ENCODE measurements at places on chromosomes 2 and 18.

DNA sequence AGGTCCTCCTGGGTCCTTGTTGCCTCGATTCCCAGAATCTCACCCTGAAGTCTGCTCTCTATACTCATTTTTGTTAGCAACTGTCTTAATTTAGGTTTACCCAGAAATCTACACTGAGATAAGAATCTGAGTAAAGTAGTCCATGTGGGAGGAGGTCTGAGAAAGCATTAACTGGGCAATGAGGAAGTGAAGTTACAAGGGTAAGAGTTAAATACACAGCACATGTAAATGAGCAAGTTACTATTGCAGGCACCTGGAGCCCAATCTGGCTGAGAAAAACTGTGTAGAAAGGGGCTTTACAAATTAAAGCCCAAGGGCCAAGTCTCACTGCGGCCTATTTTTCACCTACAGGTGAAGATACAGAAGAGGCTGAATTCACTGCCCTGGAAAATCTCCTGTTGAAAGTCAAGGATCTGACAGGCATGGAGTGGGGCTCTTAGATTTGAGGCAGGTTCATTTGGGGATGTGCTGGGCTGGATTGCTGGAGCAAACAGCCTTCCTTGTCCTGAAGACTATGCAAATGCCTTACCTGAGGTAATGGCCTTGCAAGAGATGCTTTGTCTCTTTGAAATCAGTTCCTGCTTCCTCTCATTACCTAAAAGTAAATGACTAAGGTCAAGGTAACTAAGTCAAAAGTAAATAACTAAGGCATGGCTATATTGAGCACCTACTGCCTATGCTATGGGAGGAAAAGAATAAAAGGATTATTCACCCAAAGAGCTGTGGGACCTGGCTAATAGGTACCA, 84.4 kb upstream of the DYNAP start:
- no peak for DNase-seq

DNA sequence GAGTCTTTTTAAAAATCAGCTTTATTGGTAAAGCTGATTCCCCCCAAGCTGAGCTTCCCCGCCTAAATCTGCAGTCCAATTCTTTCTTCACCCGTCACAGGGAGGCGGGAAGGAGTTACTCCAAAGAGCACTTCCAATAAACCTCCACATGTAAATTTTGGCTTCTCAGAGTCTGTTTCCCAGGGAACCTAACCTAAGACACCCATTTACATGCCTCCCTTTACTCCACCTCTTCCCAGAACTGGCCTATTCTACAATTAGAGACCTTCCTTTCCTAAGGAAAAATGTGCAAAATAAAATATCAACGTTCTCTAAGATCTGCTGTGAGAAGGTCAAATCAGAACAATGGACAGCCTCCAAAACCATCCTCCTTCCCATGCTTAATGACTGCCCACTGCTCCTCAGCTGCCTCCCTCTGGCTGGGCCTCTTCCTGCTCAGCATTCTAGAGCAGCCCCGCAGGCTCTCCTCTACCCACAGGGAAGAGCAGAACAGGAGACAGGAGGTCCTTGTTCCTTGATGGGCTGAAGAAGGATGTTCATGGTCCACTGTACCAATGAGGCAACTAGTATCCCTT, 63.6 kb downstream of the ONECUT2 start:
- no peak for DNase-seq

DNA sequence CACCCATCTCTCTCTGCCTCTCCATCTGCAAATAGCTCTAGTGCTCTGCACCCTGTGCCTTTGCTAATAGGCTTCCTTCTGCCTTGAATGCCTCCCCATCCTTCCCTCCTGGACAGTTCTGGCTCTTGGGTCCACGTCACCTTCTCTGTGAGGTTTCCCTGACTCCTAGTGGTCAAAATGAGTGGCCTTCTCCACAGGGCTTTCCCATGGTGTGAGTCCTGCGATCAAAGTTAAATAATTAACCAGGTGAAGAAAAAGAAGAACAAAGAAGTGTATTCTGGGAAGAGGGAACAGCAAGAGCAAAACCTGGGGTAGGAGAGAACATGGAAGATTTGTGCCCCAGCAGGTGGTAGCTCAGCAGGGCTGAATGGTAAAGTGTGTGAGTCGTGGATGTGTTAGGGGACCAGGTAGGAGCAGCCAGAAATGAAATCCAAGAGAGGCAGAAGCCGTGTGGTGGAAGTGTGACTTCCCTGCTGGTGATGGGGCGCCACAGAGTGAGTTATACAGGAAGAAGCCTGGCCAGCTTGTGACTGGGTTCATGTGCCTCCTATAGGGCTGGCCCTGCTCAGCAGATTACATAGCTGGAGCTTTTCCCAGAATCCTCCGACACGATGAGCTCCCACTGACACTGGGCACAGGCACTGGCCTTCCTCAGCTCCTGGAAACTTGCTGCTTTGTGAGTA, 93.8 kb upstream of the LDAH start:
- DNase-seq, result no peak

- DNase-seq, result no peak
Observed at GRCh38 chr2:126085011-126085795, 570.8 kb upstream of the GYPC start.

DNA sequence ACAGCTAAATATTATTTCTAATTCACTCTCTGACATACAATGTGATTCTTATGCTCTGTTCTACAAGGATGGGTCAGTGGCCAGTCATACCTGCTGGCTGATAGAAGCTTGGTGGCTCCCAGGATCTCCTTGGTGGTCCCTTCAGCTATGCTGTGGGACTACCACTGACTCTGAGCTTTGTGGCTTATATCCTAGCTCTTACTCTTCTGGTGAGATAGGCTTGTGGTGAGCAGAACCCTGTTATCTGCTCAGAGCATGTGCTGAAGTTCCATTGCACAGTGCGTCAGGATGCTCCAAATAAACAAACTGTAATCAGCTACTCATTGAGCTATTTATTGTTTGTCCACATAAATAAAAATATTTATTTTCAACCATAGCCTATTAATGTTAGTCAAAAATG, 51.7 kb downstream of the MFSD6 start:
- DNase-seq, result no peak

DNA sequence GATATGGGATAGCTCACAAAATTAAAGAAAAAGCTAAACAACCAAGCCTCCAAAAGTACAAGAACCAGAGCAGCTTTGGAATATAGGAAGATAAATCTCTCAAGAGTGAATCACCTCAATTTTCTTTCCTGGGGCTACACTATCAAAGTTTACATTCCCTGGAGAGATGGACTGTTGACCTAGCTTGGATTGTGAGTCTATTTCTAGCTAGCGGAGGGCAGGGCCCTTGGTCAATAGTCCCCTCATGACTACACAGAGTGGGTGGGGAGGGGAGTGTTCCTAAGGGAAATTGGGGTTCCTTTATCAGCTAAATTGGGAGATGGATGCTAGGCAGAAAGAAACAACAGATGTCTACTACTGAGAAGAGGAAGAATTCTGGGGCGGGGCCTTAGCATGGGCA, 29.9 kb upstream of the EIF2AK3 start:
- DNase-seq, result no peak

- no peak for DNase-seq
Observed at GRCh38 chr2:231696004-231696367, 12.3 kb upstream of the PTMA start.

DNA sequence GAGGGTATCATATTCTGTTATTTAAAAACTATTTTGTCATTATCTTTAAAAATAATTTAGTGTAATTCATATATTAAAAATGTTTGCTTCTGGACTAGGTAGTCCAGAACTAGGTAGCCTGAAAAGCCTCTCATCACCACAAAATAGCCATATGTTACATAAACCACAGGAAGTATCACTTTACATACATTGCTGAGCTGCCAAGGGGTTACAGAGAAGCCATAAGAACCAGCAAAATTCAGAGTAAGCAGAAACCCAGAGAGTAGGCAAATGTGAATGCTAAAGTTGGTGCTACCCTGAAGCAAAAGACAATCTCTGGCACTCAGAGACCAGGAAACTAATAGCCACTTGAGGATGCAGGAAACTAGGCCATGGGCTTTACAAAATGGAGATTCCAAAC, 60.9 kb downstream of the LOXHD1 start:
- DNase-seq, result no peak

- no peak for DNase-seq
Observed at GRCh38 chr2:239619369-239619768, 218.5 kb upstream of the HDAC4 start.

GRCh38 chr18:55323051-55323994, 264.7 kb downstream of the TCF4 start:
- no peak for DNase-seq
